ENCODE measurements at places on chromosomes 13 and 19.

DNA sequence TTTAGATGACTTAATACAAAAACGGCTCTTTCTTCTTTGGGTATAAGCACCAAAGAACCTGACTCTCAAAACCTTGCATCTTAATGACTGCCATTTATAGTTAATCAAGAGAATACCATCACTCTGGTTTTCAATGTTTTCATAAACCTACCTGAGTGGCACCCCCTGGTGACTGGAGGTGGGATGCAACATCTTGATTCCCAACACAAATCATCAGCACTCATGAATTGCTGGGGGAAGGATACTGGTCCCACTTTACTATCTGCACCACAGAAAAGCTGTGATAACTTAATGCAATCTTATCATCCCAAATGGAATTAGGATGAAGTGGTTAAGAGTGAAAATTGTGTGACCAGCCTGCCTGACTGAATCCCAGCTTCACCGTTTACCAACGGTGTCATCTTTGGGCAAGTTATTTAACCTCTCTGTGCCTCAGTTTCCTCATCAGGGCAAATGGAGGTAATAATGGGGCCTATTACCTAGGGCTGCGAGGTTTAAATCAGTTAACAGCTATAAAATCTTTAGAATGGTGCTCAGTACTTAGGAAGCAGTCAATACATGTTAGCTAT is 366.4 kb downstream of the KLF12 start:
- DNase-seq, result no peak

- DNase-seq, result no peak
These were observed 19.0 kb downstream of the VSTM2B start for GRCh38 chr19:29544656-29545360.

GRCh38 chr13:88000239-88000638 is 329.1 kb downstream of the SLITRK5 start:
- DNase-seq, result no peak

DNA sequence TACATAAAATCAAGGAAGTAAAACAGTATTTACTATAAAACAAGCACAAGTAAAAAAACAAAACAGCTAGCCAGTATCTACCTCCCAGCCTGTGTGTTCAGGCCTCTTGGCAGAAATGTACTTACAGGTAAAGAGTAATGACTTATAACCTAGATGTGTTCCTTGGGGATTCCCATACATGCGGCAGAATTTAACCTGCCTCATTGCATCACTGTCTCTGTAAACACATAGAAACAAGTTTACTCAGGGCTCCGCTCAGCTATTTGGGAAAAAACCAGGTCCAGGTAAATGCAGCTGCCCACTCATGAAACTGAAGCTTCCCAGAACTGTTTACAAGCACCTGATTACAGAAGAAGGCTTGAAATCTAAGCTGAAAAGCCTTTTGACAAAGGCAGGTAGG is 50.7 kb upstream of the SERP2 start:
- no peak for DNase-seq

DNA sequence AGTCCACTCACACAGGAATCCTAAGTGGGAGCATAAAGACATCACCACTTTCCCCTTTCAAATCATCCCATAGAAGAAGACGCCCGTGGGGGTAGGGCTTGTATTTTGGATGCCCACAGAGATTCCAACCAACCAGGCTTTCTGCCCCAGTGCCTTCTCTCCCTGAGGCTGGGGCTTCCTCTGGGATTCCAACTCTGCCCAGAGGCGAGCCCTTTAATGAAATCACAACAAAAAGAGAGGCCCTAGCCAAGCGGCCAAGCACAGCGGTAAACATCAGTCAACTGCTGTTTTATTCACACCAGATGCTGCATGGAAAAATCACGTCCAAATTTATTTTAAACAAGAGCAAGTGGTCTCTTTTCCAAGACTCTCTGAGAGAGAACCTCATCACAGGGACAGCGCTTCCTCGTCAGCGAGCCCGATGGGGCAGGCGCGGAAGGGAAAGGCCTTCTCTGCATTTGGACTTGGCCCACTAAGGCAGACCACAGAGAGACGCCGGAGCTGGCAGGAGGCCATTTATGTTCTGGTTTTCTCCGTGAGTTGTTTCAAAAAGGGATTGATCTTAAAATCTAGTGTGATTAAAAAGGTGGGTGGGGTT is 31.5 kb downstream of the ADPRHL1 start:
- DNase-seq, result no peak

GRCh38 chr19:14677464-14677863 is 2.8 kb upstream of the ADGRE3 start:
- no peak for DNase-seq

GRCh38 chr19:38304866-38305429 is 897 bp downstream of the C19orf33 start:
- DNase-seq, result peak; percentile 73

GRCh38 chr13:96795670-96796069 is 198.6 kb downstream of the OXGR1 start:
- no peak for DNase-seq

GRCh38 chr19:45451131-45451849 is 16.5 kb upstream of the FOSB start:
- DNase-seq, result no peak

GRCh38 chr13:23243066-23243465 is 62.3 kb downstream of the SGCG start:
- DNase-seq, result no peak

DNA sequence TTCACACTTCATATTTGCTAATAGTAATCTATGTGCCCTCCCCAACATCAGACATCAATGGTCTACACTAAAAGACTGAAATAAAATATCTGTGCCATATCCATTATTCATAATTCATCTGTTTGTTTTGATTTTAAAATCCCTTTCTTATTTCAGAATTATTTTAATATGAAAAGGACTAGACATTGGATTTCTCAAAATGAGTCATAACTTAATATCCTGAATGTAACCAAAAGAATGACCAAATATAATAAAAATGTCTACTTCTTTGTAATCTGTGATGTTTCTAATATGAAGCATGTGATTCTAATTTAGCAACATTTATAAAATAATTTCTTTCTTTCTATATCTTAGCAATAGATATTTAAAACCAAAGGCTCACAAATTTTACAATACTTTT is 64.9 kb downstream of the MZT1 start:
- DNase-seq, result no peak

GRCh38 chr13:69769608-69770007 is 338.0 kb upstream of the ATXN8OS start:
- no peak for DNase-seq

DNA sequence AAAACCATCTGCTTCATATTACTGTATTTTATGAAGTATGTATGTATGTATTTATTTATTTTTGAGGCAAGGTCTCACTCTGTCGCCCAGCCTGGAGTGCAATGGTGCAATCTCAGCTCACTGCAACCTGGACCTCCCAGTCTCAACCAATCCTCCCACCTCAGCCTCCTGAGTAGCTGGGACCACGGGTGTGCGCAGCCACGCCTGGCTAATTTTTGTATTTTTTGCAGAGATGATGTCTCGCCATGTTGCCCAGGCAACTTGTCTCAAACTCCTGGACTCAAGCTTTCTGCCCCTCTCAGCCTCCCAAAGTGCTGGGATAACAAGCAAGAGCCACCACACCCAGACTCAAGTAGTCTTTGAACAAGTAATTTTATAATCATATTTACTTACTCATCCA is 5.5 kb downstream of the KATNAL1 start:
- no peak for DNase-seq

GRCh38 chr19:4671185-4671851 is 1.2 kb upstream of the MYDGF start:
- DNase-seq, result no peak

GRCh38 chr19:33404506-33405253 is 31.2 kb downstream of the CEBPG start:
- DNase-seq, result no peak

- DNase-seq, result no peak
These were observed 929.3 kb upstream of the SLITRK5 start for GRCh38 chr13:86741762-86742285.

DNA sequence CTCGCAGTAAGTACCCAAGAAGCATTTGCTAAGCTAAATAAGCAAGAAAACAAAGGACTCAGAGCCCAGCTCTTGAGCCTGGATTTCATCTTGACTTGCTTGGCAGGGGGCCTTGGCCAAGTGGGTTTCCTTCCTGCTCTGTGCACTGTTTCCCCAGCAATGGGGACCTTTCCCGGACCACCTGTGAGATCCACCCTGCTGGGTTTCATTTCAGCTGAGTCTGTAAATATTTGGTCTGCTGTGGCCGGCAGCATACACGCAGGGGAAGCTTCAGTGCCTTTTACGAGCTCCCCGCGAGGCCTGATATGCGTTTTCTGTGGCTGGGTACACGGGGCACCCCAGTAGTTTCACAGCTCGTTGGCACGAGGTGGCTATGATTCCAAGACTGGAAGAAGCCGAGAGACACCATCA is 12.4 kb upstream of the TINCR start:
- no peak for DNase-seq

- DNase-seq, result no peak
These were observed 19.9 kb downstream of the ZNF574 start for GRCh38 chr19:42095814-42096230.

- DNase-seq, result no peak
These were observed 114.8 kb downstream of the COL4A2 start for GRCh38 chr13:110421696-110422385.

- no peak for DNase-seq
These were observed 32.6 kb upstream of the MEDAG start for GRCh38 chr13:30873499-30873898.

GRCh38 chr13:38223089-38223488 is 126.6 kb upstream of the UFM1 start:
- DNase-seq, result no peak
